ENCODE measurements at places on chromosomes 4 and X. TPM values are rescaled to one million over a fixed set of nuclear protein-coding genes. Genes with fewer than 3 reads are reported as not detected.

DNA sequence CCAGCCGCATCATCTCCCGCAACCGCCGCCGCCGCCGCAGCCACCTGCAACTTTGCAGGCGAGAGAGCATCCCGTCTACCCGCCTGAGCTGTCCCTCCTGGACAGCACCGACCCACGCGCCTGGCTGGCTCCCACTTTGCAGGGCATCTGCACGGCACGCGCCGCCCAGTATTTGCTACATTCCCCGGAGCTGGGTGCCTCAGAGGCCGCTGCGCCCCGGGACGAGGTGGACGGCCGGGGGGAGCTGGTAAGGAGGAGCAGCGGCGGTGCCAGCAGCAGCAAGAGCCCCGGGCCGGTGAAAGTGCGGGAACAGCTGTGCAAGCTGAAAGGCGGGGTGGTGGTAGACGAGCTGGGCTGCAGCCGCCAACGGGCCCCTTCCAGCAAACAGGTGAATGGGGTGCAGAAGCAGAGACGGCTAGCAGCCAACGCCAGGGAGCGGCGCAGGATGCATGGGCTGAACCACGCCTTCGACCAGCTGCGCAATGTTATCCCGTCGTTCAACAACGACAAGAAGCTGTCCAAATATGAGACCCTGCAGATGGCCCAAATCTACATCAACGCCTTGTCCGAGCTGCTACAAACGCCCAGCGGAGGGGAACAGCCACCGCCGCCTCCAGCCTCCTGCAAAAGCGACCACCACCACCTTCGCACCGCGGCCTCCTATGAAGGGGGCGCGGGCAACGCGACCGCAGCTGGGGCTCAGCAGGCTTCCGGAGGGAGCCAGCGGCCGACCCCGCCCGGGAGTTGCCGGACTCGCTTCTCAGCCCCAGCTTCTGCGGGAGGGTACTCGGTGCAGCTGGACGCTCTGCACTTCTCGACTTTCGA, 654 bp downstream of the ATOH1 start:
- no peaks in the 10 kb centered on the region for H3K36me3 ChIP-seq
- no peak overlapping the region for H3K4me3 ChIP-seq
- no peak for DNase-seq
- H3K27ac ChIP-seq, result no peak overlapping the region
- H3K27me3 ChIP-seq, result peaks cover 17% of the 10 kb centered on the region

DNA sequence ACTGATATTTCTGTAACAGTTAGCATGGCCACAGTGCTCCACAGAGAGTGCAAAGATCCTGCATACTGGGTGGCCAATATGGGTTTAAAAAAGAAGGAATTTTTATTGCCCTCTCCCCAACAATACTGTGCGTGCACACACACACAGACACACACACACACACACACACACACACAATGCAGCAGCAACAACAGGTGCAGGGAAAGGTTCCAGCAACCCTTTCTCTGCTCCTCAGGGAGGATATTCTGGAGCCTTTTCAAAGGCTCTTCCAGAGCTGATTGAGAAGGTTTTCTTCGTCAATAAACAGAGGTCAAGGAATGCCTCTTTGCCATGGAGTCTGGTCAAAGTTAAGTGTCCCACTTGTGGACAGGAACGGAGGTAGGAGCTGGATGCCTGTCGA, 84.8 kb upstream of the ZFP42 start:
- DNase-seq, result no peak
- H3K36me3 ChIP-seq, result no peaks in the 10 kb centered on the region
- H3K27me3 ChIP-seq, result no peaks in the 10 kb centered on the region

Gene GLRA2
- total RNA-seq, result not detected

Gene HSD17B13
- 0.22 TPM for total RNA-seq

Gene ABHD18
- total RNA-seq, result 13.0 TPM

Gene ARMCX1
- 2.2 TPM for total RNA-seq

All from CD8-positive, alpha-beta memory T cell (primary cell).